Aorta (tissue), 5 donors: ENCODE measurements at places on chromosomes 2 and 18. TPM values are rescaled to one million over a fixed set of nuclear protein-coding genes. Genes with fewer than 3 reads are reported as not detected.

CLEC4F gene
- not detected for total RNA-seq

DNA sequence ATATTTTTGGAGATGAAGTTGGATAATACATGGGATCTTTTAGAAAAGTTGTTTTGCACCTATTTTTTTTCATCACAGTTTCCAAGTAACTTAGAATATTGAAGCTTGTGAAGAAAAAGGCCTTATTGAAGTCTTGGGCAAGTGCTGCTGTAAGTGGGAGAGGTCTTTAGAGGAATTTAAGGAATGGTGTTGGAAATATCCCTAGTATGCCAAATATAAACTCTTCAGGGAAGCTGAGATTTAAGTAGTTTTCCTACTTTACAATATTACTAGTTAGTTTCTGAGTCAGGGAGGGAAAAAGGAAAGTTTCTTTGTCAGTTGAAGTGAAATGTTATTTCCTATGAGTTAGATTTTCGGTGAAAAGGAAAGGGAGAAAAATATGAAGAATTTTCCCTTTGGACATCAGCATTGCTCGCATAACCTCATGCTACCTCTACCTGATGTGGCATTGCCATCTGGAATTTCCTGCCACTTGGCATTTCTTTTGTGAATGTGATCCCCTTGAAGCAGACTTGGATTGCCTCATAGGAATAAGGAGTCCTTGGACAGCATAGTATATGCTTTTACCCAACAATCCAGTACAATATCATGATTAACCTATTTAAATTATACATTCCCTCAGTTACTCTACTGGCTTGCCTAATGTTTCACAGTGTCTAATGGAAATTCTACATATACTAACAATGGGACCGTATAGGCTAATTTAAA lies 12.1 kb downstream of the PLEKHH2 start:
- DNase-seq, result no peak

DNA sequence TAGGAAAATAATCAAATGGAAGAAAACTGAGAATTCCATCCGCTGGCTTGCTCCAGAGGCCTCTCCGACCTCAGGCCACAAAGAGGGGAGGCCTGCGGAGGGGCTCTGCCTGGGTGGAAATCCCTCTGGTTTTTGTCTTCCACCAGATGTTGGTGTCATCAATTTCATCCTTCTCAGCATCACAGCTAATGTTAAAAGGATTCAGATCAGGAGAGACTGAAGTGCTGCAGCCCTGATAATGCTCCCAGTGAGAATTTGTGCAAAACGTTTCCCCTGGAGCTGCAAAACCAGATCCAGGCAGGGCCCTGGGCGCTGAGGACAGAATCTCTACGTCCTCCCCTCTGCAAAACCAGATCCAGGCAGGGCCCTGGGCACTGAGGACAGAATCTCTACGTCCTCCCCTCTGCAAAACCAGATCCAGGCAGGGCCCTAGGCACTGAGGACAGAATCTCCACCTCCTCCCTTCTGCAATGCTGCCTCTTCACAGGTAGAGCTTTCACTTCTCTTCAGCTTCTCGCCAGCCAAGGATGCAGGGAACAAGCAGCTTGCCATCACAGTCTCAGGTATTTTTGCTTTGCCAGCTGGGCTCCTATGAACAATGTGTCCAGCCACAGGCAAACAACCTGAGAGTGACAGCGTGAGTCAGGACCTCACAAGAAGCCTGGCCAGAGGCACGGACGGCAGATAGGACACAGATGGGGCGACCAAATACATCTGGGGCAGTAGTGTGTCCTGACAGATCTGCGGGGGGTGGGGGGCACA lies 81.2 kb downstream of the TMEM18 start:
- no peak for DNase-seq

DNA sequence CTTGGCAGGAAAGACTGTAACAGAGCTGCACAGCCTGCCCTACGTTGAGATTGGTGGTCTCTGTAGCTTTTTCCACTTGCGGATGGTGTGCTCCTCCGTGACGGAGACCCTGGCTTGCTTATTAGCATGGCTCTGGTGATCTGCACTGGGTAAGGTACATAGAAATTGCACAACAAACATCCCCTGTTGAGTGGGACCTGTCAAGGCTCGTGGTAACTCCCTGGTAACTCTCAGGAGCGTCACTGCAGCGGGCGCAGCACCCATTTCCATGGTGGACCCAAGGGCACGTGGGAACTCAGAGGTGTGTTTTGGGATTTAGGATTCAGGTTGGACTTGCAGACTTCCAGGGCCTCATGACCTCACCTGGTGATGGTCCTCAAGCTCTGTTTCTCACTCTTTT lies 1.1 kb downstream of the TRAF3IP1 start:
- no peak for DNase-seq

DNA sequence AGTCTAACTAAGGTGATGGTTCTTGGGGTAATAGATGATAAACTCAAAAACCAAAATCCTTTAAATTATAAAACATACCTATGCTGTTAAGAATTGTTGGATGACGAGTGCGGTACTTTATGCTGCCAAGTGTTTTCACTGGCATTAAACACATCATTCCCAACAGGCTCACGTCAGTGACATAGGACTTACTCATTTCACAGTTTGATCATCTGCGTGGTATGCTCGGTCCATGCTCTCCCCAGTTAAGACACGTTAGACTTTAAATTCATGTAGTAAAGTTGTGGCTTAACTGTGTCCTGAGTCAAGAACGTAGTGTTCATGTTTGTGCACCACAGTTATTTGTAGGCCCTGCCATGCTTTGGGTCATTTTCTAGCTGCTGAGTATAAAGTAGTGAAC lies 125.6 kb upstream of the MYT1L start:
- DNase-seq, result no peak

DNA sequence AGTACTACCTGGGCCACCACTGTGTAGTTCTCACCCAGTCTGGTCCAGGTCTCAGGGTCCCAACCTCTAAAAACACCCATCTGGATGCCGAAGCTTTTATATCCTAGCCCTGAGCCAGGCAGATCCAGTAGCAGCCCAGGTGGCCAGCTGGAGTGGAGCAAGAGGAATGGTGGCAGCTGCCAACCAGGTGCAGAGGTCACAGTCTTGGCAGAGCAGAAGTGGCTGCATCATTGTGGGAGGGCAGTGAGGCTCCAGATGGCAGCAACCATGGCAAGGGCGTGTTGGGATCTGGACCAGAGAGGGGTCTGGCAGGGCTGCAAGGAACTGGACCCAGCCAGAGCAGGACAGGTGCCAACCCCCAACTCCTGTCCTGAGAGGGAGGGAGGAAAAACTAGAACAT lies 72.2 kb upstream of the AGAP1 start:
- DNase-seq, result no peak

GRCh38 chr2:48391616-48392015 lies 138.3 kb upstream of the STON1 start:
- no peak for DNase-seq
